NCI-H82 (cell line): ENCODE measurements at places on chromosomes 6 and 20.

GRCh38 chr6:47551670-47552069 lies 74.1 kb downstream of the CD2AP start:
- DNase-seq = no peak

DNA sequence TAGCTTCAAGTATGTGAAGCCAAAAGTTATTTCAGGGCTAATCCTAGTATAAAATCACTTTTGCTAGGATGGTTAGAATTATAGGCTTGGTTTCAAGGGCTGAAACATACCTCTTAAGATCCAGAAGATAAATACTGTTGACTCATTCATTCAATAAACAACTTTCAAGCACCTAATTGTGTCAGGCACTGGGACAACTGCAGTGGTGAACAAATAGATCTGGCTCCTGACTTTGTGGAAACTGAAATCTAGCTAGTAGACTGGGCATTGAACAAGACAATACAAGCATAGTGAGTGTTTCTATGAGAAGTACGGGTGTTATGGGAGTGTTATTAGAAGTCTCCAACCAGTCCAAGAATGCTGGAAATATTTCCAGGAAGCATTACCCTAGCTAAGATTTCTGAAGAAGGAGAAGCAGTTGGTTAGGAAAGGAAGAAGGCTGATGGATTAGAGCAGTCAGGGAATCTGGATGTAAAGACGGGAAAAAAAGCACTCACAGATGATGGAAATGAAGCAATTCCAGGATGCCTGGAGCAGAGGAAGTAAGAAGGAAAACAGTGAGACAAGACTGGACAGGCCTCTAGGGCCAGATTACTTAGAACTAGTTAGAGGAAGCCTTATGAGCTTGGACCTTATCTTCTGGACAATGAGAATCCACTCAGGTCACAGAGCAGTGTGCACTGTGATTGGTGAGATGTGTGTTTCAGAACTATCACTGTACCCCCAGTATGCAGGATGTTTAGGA lies 132.6 kb upstream of the RAB32 start:
- no peak for DNase-seq

- no peak for DNase-seq
These were observed 19.5 kb upstream of the CNKSR3 start for GRCh38 chr6:154529957-154530356.

GRCh38 chr6:148407372-148407771 lies 64.7 kb downstream of the SASH1 start:
- DNase-seq = no peak

- DNase-seq = no peak
These were observed 55.3 kb downstream of the UBE2V1 start for GRCh38 chr20:50057714-50058053.

DNA sequence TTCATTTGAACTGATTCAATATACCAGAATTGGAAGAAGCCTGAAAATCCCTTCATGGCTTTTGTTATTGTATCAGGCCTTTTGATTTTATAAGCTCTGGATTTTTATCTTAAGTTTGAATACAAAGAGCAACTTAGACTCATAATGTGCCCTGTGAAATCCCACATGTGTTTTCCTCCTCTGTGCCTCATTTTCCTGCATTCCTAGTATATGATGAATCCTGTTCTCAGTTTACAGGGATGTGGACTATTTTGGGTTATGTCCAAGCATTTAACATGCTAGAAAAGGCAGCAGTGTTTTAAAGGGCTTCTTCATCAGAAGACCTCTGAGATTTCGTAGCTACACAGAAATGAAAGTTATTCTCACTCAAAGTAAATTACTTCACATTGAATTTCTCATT lies 455.0 kb downstream of the RFPL4B start:
- DNase-seq = no peak

- DNase-seq = no peak
These were observed 238.0 kb downstream of the ANKRD60 start for GRCh38 chr20:57990396-57990987.

GRCh38 chr6:50990750-50991446 lies 172.2 kb downstream of the TFAP2B start:
- no peak for DNase-seq

GRCh38 chr6:147664092-147664491 lies 155.6 kb downstream of the SAMD5 start:
- no peak for DNase-seq

DNA sequence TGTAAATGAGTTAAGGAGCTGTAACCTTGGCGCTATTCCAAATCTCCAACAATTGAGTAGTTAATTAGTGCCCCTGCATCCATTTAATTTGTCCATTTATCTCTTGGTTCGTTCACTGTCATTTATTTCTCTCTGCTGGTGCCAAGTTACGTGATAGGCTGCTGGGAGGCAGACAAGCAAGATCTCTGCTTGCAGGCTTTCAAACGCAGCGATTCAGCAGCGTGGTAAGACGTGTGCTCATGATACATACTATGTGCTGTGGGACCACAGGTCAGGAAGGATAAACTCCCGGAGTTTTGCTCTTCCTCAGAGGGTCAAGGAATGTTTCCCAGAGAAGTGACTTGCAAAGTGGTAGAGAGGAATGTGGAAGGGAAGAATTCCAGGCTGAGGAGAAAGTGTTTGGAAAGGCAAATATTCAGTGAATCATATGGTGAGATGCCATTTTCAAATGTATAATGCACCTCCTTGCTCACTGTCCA lies 46.4 kb downstream of the UTRN start:
- no peak for DNase-seq

GRCh38 chr20:20003031-20003954 lies 13.9 kb upstream of the NAA20 start:
- no peak for DNase-seq

DNA sequence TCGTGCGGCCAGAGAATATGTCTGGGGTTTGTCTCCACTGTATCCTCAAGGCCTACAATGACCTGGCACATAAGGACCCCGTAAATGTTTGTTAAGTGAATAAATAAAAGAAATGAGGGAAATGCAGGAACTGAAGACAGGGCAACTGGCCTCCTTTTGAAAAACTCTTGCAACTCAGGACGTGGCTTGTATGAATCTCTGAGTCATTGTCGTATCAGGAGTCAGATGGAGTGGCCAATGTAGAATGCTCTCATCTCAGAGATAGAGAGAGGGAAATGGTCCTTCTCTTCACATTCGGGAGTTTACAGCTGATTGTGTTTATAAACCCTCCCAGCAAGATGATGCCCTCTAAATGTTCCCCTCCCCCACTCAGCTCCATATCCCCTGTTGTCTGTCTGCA lies 57.1 kb downstream of the UST start:
- no peak for DNase-seq

DNA sequence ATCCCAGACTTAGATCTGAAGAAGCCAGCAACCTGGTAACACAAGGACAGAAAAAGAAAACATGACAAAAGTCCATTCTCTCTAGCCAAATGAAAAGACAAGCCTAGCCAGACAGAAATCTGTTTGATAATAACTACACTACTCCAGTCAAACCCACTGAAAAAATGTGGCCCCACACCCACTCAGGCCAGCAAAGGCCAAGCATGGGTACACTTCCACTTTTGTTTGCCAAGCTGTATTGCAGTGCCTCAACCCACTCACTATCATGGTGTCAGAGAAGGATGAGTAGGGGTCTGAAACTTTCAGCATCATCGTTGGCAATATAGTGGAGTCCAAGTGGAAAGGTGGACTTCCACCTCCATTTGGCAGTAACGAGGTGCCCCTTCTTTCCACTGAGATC lies 45.8 kb downstream of the EPM2A start:
- no peak for DNase-seq

DNA sequence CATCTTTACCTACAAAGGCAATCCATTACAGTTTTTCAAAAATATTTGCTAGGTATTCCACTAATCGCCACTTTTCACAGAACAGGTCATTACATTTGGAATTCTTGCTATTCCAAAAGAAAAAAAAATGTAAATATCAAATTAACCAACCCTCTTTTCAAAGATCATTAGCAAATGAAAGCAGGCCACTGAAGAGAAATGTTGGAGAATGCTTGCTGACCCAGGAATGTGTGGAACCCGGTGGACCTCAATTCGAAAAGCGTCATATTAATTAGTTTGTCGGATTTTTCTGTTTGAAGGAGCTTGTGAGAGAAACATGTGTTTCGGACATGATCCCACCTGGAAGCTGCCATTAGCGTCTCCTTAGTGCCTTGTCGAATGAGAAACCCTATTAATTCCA lies 27.9 kb upstream of the SERPINB9 start:
- DNase-seq = no peak

- peak; percentile 23 for DNase-seq
These were observed 210.5 kb upstream of the SPTLC3 start for GRCh38 chr20:12798286-12798685.

GRCh38 chr6:122412001-122412400 lies 12.5 kb downstream of the HSF2 start:
- no peak for DNase-seq

- DNase-seq = no peak
These were observed 81.2 kb downstream of the SLC23A2 start for GRCh38 chr20:4920131-4920530.

GRCh38 chr6:24755279-24755678 lies 19.5 kb upstream of the GMNN start:
- no peak for DNase-seq

- DNase-seq = no peak
These were observed 21.0 kb downstream of the ULBP1 start for GRCh38 chr6:149984773-149985172.

- DNase-seq = peak; percentile 66
These were observed at the start of gene HCK for GRCh38 chr20:32052090-32052777. Gene HCK (plus strand): TSS chr20:32052242.

DNA sequence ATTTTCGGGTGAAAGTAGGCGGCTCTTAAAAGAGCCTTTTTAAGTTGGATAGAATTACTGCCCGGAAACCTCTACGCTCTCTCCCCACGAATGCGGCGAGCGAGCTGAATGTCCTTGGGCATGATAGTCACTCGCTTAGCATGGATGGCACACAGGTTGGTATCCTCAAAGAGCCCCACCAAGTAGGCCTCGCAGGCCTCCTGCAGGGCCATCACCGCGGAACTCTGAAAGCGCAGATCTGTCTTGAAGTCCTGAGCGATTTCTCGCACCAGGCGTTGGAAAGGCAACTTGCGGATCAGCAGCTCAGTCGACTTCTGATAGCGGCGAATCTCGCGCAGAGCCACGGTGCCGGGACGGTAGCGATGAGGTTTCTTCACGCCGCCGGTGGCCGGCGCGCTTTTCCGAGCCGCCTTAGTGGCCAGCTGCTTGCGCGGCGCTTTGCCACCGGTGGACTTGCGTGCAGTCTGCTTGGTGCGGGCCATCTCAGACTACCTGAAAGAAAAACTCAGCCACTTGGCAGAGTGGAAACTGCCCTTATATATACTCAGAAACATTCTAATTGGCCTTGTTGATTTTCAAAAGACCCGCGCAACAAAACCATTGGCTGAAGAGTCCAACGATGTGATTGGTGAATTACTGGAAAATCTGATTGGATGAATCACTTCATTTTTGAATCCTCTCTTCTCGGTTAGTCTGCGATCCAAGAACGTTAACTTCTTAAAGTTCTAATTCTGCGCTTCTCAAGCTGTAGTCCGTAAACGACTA lies 93.9 kb upstream of the BTN3A2 start:
- no peak for DNase-seq

DNA sequence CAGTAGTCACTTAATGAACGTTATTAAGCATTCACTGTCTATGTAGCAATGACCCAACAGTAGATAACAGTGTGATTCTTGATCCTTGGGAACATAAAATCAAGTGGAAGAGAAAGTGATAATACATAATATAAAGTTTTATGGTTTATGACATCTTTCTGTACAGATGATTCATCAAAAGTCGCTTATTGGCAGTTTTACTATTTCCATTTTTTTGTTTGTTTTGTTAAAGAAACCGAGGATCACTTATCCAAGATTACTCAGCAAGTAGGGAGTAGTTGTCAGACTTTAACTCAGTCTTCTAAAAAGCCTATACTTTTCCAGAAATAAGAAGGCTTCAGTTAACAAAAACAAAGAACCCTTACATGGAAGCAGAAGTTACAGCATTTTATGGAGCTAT lies 260.8 kb downstream of the ZFAND3 start:
- no peak for DNase-seq

- DNase-seq = peak; percentile 78
These were observed 235.5 kb downstream of the BMP7 start for GRCh38 chr20:57030611-57031600.

DNA sequence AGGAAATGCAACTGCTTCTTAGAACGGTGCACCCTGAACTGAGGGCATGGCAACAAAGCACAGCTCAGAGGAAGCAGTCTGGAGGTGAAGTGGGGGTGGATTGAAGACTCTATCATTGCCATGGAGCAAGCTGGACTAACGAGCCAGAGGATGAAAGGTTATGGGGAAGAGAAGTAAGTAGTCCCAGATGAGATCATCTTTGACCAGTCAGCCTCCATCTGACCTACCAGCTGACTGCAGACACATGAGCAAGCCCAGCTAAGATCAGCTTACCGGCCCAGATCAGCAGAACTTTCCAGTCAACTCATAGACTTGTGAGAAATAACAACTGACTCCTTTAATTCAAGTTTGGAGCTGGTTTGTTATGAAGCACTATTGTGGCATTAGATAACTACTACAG lies 9.1 kb upstream of the JAG1 start:
- DNase-seq = no peak

GRCh38 chr6:43376551-43376981 lies 7.1 kb upstream of the ZNF318 start:
- no peak for DNase-seq

DNA sequence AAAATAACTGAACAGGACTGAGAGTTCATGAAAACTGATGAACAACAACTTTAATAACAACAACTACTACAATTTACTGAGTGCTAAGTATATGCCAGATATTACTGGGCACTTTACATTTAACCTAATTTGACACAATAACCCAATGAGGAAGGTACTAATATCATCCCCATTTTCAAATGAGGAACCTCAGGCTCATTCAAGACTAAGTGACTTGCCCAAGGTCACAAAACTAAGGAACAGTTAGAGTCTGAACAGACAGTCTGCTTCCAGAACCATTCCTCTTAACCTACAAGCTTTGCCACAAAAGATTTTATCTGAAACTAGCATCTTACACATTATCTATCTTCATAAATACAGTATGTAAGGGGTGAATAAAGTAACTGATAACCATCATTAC lies 10.6 kb upstream of the NDRG3 start:
- no peak for DNase-seq

DNA sequence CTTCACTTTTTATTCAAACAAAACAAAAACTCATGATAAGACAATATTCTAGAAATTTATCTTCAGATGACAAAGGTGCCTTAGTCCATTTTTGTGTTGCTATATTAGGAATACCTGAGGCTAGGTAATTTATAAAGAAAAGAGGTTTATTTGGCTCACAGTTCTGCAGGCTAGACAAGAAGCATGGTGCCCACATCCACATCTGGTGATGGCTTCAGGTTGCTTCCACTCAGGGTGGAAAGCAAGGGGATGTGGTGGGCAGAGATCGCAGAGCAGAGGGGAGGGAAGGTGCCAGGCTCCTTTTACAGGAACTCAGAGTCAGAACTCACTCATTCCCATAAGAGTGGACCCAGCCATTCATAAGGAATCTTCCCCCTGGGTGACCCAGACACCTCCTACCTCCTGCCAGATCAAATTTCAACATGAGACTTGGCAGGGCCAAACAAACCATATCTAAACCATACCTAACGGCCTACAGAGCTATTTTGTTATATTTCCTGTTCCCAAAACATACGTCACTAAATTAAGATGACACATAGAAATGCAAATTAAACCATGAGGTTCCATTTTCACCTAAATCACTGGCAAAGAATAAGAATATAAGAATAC lies 26.4 kb downstream of the ABHD12 start:
- no peak for DNase-seq

- no peak for DNase-seq
These were observed 6.8 kb upstream of the MRPS10 start for GRCh38 chr6:42224222-42225028.
